Kidney (tissue), 22 donors: ENCODE measurements at places on chromosomes 12 and 14. TPM values are rescaled to one million over a fixed set of nuclear protein-coding genes. Genes with fewer than 3 reads are reported as not detected.

GRCh38 chr12:84492351-84492883 lies 420.2 kb downstream of the SLC6A15 start:
- H3K4me3 ChIP-seq = no peak overlapping the region
- no peak for DNase-seq
- no peak overlapping the region for H3K27ac ChIP-seq
- no peaks in the 10 kb centered on the region for H3K36me3 ChIP-seq

Gene PRB4
- polyA plus RNA-seq = not detected

Gene ANKRD33
- polyA plus RNA-seq = not detected

Gene CBLN3
- 2.6 TPM for polyA plus RNA-seq

Gene GIT2
- 10.4 TPM for polyA plus RNA-seq

Gene SLC10A1
- polyA plus RNA-seq = not detected

- H3K27ac ChIP-seq = no peak overlapping the region
- H3K27me3 ChIP-seq = no peaks in the 10 kb centered on the region
- no peak for DNase-seq
- no peaks in the 10 kb centered on the region for H3K4me1 ChIP-seq
- no peaks in the 10 kb centered on the region for H3K36me3 ChIP-seq
Observed at GRCh38 chr12:107564946-107565345, 120.7 kb upstream of the PWP1 start.

Gene ARMH4
- 14.2 TPM for polyA plus RNA-seq

DNA sequence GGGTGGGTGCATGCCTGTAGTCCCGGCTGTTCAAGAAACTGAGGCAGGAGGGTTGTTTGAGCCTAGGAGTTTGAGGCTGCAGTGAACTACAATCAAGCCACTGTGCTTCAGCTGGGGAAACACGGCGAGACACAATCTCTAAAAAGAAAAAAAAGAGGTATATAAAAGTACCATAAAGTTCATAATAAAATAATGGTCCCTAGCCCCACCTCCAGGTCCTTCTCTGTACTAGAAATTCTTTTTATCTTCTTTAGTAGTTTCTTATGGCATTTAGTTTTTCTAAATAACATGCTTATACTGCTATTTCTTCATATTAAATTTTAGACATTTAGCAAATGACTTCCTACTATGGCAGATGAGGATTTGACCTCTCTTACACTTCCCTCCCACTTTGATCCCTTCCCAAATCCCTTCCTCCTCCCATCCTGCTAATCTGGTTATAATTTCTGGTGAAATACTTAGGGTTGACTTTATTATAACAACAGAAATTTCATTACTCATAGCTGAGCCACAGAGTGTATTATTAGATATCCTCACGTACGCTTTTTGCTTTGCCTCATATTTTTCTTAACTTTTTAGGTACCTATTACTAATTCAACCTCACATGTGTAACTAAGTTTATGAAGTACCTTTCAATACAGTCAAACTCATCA lies 94.7 kb downstream of the SLC41A2 start:
- no peaks in the 10 kb centered on the region for H3K4me1 ChIP-seq
- H3K27ac ChIP-seq = no peak overlapping the region
- H3K36me3 ChIP-seq = no peaks in the 10 kb centered on the region
- H3K27me3 ChIP-seq = no peaks in the 10 kb centered on the region
- DNase-seq = no peak

DNA sequence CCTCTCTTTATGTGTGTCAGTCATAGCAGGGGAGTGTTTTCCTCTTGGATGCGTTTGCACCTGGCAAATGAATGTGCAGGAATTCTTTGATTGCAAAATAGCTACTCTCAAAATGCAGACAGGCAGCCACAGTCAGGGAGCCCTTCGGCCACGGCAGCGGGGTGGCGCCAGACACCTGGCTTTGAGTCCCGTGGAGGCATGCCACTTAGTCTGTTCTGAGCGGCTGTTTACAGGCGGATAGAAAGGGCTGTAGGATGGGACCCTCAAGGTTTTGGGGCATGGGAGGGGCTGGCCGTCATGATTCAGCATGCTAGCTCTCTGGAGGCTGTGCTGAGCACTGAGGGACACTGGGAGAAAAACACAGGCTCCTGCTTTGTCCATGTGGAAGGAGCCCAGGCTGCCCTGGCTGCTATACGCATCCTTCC lies 117.1 kb downstream of the SLC25A47 start:
- H3K27me3 ChIP-seq = no peaks in the 10 kb centered on the region
- H3K4me3 ChIP-seq = no peak overlapping the region
- no peaks in the 10 kb centered on the region for H3K36me3 ChIP-seq
- H3K4me1 ChIP-seq = no peaks in the 10 kb centered on the region

Gene SIX4
- polyA plus RNA-seq = 0.75 TPM

- H3K36me3 ChIP-seq = no peaks in the 10 kb centered on the region
- H3K4me1 ChIP-seq = peaks cover 2% of the 10 kb centered on the region
- no peak overlapping the region for H3K27ac ChIP-seq
- H3K27me3 ChIP-seq = no peaks in the 10 kb centered on the region
- DNase-seq = no peak
Observed at GRCh38 chr12:63816031-63816430, 28.5 kb upstream of the SRGAP1 start.

DNA sequence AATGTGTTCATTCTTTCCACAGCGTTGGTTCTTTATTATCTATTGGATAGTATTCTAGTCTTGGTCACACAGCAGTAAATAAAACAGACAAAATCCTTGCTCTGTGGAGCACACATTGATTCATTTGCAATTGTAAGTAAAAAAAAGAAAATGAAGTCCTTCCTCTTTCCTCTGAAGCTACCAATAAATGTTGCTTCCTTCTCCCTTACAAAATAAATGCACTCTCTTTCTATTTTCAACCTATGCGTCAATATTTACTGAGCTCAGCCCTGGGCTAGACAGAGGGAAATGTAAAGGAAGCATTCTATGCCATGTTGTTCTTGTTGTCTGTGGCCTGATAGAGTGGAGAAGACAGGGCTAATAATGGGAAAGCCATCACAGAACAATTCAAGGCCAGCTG lies 2.9 kb downstream of the ABHD12B start:
- H3K36me3 ChIP-seq = no peaks in the 10 kb centered on the region
- H3K4me1 ChIP-seq = no peaks in the 10 kb centered on the region

GRCh38 chr14:31505411-31505810 lies 17.6 kb upstream of the GPR33 start:
- DNase-seq = no peak
- no peaks in the 10 kb centered on the region for H3K36me3 ChIP-seq
- no peak overlapping the region for H3K4me3 ChIP-seq
- peak overlapping the region; percentile 50 for H3K27ac ChIP-seq
- H3K4me1 ChIP-seq = peaks cover 8% of the 10 kb centered on the region

Gene MYRFL
- polyA plus RNA-seq = 1.6 TPM

Gene ADCY4
- 19.2 TPM for polyA plus RNA-seq

Gene C12orf60
- 4.5 TPM for polyA plus RNA-seq

- H3K27me3 ChIP-seq = no peaks in the 10 kb centered on the region
- H3K4me1 ChIP-seq = no peaks in the 10 kb centered on the region
- DNase-seq = no peak
- no peak overlapping the region for H3K27ac ChIP-seq
- no peak overlapping the region for H3K4me3 ChIP-seq
- H3K36me3 ChIP-seq = no peaks in the 10 kb centered on the region
Observed at GRCh38 chr14:60771117-60771516, 36.6 kb downstream of the MNAT1 start.

DNA sequence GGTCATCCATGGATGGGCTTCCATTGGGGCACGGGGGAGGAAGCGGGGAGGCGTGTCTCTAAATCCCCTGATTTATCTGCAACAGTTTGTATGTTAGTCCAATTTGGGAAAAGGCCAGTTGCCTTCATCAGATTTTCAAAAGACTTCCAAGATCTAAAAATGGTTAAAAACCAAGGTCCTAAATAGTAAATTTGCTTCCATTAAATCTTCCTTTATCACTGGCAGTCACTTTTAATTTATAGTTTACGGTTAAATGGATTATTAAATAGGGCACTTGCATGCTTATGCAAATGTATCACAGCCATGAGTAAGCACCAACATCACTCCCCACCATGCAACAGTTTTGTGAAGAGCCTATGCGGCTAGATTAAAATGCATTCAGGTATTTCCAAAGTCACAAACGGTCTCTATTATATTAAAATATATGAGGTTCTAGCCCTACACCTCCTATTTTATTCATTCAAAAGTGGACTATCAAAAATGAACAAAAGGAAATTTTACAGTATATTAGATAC lies 108.2 kb upstream of the GPHB5 start:
- no peaks in the 10 kb centered on the region for H3K4me1 ChIP-seq
- H3K36me3 ChIP-seq = no peaks in the 10 kb centered on the region
- no peaks in the 10 kb centered on the region for H3K27me3 ChIP-seq
- H3K27ac ChIP-seq = no peak overlapping the region

Gene FGD6
- 1.2 TPM for polyA plus RNA-seq

GRCh38 chr12:117921929-117922777 lies 46.6 kb downstream of the KSR2 start:
- no peak overlapping the region for H3K27ac ChIP-seq
- H3K4me3 ChIP-seq = no peak overlapping the region
- DNase-seq = no peak
- no peaks in the 10 kb centered on the region for H3K27me3 ChIP-seq
- no peaks in the 10 kb centered on the region for H3K4me1 ChIP-seq
